Ammon's horn (tissue), 1 donor: ENCODE measurements at places on chromosomes 3 and 15.

DNA sequence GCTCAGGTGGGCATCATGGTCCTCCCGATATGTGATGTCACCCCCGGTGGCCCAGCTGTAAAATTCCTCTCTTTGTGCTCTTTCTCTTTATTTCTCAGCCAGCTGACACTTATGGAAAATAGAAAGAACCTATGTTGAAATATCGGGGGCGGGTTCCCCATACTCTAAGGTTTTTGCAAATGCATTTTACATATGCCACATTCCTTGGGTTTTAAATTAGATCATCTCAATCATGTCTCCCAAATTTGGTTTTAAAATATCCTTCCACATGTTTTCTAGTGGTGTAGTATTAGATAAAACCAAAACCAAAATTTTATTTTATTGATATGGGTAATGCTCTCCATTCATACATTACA, 4.4 kb upstream of the TMEM62 start:
- no peak for DNase-seq

GRCh38 chr3:49806850-49807249, 3.8 kb downstream of the INKA1 start:
- DNase-seq = no peak

DNA sequence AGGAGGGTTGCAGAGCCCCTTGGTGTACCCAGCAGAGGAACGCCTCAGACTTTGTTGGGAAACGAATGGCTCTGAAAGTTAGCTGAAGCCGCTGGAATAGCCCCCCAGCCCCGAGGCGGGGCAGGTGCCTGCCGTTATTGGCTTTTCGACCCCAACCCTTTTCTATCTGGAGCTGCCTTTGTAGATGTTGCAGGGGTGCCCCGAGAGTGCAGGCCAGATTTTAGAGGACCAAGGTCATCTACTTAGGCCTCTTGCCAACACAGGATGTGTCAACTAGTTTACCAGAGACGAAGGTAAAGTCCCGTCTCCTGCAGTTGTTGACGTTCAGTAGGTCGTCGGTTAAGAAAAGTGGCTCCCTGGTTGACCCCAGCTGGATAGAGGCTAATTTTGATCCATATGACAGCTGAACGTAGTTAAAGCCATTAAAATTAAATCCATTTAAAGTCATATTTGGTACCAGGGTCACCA, 579 bp upstream of the UBE3A start:
- DNase-seq = peak; percentile 20

- DNase-seq = no peak
Observed at GRCh38 chr3:171175741-171176234, 149.3 kb upstream of the SLC2A2 start.

GRCh38 chr15:52879904-52880303, 89.8 kb upstream of the ONECUT1 start:
- DNase-seq = no peak

GRCh38 chr3:61903931-61904657, 342.7 kb downstream of the PTPRG start:
- DNase-seq = peak; percentile 64

- DNase-seq = no peak
Observed at GRCh38 chr15:83651541-83651940, 2.4 kb upstream of the ADAMTSL3 start.
